Fibroblast of skin of abdomen (primary cell): ENCODE measurements at places on chromosomes 1 and 21.

- no peak for DNase-seq
Observed at GRCh38 chr1:115647507-115647906, 5.7 kb downstream of the VANGL1 start.

- no peak for DNase-seq
Observed at GRCh38 chr1:38210021-38210894, 163.7 kb upstream of the POU3F1 start.

DNA sequence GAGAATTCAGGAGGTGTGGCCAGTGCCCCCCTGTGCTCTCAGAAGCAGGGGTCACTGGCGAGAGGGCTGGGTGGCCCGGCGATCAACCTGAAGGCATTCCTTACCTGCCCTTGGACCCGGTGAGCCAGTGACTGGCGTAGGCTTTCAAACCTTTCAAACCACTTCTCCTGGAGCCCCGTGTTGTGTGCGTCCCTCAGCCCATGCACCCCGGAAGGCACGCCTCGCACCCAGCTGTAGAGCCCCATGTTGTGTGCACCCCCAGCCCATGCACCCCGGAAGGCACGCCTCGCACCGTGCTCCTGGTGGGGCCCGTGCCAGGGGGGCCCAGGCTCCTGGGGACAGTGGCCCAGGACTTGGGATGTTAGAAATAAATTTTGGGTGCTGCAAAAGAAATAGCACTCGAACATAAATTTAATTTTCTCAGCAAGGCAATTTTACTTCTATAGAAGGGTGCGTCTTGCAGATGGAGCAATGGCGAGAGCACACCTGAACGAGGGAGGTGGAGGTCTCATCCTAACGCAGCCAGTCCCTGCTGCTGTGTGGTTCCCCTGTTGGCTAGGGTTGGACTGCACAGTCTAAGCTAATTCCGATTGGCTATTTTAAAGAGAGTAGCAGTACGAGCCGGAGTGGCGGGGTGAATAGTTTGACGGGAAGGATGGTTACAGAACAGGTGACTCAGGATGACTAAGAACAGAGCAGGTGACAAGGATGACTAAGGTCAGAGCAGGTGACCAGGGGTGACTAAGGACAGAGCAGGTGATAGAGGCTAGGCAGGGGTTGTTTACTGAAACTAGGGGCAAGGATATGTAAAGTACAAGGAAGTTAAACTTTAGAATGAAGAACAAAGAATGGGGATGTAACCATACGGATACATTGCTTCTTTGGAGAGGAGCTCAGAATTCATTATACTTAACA lies 47.4 kb downstream of the PRKCZ start:
- DNase-seq = no peak

DNA sequence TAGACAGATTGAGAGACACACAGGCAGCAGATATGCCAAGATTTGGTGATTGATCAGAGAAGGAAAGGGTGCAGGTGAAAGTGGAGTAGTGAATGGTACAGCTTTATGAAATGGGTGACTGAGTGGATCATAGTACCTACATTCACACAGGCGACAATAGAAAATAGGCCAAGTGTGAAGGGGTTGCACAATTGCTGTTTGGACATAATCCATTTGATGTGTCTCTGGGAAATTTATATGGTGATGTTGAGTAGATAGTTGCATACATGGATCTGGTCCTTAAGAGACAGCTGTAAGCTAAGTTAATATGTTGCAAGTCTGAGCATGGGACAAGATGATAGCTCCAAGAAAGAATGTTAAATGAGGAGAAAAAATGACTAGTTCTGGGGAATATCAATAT lies 118.6 kb upstream of the COP1 start:
- no peak for DNase-seq

DNA sequence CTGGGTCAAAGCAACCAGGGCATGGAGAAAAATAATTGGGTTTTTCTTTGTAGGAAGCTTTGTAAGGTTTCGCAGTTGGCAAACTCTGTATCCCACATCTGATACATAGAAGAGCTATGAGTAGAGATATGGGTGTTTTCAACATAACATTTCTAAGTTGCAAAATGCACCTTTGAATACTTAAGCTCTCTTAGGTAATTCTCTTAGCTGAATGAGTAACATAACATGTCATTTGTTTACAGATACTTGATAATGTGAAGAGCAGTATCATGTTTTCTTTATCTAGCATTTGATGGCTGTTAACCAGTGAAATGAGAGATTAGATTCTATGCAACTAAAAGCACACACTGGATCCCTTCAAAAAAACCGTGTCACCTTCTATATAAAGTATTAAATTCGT lies 21.6 kb downstream of the RAVER2 start:
- no peak for DNase-seq

GRCh38 chr21:27564684-27565301 lies 597.9 kb upstream of the ADAMTS5 start:
- peak; percentile 63 for DNase-seq

GRCh38 chr1:191174298-191174697 lies 696.6 kb upstream of the BRINP3 start:
- no peak for DNase-seq

DNA sequence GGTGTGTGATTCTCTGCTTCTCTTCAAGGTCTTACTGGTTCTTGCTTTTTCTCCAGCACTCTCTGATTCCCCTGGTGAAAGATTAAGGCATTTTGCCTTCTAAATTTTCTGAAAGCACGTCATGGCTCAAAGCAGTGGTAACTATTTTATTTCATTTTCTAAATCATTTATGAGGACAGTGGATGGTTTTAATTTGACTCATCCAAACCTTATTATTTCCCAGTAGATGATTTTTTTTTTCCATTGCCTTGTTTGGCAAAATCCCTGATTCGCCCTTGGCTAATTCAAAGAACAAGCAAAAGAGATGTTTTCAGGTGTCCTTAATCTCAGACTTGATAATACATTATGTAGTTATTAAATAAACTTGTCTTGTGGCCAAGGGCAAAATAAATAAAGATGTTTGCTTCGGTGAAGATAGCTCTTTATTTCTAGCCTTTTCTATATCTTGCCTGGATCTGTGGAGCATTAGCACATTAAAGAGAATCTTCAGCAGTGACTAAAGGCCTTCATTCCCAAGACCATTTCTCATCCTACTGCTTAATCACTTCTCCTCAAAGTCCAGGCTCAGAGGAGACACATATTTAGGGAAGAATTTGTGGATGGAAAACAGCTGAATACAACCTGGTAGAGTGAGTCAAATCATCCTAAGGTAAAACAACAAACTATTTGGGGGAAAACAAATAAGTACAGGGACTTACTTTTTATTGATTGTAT lies 359.8 kb downstream of the DUSP10 start:
- peak; percentile 79 for DNase-seq

- DNase-seq = peak; percentile 12
Observed at GRCh38 chr1:234214129-234214910, 158.9 kb upstream of the COA6 start.

DNA sequence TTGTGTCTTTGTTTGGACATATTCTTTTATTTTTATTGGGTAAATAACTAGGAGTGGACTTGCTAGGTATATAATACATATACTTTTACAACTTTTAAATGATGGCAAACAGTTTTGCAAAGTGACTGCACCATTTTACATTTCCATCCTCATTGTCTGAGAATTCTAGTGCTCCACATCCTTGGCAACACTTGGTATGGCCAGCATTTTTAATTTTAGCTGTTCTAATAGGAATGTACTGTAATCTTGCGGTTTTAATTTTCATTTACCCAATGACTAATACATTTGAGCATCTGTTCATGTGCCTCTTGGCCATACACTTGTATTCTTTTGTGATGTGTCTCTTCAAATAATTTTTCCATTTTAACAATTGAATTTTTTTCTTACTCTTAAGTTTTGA lies 37.0 kb upstream of the ATP6V1G3 start:
- peak; percentile 89 for DNase-seq

DNA sequence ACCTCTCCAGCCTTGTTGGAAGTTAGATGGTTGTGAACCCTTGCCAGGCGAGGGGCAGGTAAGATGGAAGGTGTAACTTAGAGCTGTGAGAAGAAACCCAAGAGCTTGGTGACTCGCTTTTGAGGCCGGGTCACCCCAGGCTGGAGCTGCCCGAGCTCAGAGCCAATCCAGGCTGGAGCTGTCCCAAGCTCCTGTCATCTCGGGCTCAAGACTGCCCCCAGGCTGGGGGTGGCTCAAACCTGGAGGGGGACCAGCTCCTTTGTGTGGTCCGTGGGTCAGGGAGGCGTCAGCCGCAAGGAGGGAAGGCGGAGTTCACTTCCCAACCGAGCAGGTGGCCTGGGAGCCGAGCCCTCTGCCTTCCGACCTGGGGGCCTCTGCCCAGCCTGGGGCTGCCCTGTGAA lies 2.0 kb downstream of the HUNK start:
- no peak for DNase-seq

DNA sequence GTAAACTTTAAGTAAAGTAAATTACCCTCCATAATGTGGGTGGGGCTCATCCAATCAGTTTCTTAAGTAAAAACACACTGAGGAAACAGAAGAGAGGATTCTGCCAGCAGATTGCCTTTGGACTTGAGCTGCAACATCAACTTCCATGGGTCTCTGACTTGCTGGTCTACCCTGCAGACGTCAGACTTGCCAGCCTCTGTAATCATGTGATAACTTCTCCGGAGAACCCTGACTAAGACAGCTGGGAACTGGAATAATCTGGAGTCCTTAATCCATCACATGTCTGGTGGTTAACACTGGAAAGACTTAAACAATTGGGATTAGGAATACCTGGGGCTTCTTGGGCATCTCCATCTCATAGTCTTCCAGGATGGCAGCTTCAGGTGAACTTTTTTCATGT lies 13.2 kb upstream of the CEP350 start:
- DNase-seq = no peak

GRCh38 chr1:62735491-62736171 lies 47.4 kb upstream of the DOCK7 start:
- peak; percentile 92 for DNase-seq

DNA sequence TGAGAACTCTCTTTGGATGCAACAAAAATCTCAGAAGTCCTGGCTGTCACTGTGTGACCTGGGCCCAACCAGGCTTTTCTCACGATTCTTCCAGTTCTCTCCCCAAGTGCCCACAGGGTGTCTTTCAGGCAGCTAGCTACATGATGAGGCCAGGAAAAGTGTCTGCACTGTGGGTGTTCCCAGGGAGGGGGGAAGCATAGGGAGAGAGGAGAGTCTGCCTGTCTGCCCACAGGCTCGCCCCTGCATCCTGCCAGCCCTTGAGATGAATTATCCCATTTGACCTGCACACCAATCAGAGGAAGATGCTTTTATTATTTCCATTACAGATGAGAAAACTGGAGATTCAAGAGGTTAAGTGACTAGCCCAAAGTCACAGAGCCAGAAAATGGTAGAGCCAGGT lies 27.8 kb downstream of the FOXO6 start:
- no peak for DNase-seq

DNA sequence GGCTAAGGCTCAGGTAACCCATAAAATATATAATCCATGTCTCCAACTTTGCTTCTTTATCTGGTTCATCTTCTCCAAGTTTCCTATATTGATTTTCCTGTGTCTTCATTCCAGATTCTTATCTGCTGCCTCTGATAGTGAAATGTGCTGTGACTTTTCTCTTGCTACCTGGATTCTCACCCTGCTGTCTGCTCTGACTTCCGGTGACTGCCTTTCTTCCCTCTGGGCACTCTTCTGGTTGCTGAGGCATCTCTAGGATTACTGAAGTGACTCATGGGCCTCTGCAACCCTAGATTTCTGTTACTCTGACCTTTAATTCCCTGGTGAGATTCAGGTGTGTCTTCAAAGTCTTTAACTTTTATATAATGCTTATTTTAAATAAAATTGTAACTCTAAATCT lies 46.9 kb downstream of the GIPC2 start:
- DNase-seq = no peak

DNA sequence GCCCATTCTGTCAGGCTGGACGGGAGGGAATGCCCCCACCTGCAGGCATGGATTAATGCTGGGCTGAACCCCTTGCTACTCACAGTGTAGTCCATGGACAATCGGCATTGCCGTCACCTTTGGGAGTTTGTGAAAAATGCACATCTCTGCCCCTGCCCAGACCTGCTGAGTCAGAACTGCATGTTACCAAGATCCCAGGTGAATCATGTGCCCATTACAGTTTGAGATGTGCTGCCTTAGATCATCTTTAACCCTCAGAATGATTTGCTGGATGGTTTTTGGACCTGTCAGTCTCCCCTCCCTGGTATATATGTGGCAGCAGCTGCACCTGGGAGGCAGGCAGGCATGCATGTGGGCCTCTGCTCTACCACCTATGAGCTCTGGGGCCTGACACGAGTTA lies 15.0 kb downstream of the HTR6 start:
- no peak for DNase-seq

DNA sequence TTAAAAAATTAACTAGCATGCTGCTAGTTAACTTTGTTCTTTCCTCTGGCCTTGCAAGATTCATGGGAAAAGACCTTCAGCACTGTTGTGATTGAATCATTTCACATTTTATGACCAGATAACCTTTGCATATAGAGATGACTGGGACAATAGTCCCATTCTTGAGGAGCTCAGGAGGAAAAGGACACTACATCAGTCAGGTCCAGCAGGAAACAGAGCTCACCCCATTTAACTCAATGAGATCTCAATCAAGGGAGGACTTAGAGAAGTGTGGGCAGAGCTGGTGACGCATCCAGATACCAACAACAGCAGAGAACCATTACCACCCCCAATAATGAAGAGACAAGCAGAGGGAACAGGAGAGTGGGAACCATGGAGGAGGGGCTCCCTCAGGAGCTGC lies 109.4 kb upstream of the GUCA2B start:
- DNase-seq = no peak

- DNase-seq = no peak
Observed at GRCh38 chr1:147562819-147563218, 21.5 kb downstream of the BCL9 start.

DNA sequence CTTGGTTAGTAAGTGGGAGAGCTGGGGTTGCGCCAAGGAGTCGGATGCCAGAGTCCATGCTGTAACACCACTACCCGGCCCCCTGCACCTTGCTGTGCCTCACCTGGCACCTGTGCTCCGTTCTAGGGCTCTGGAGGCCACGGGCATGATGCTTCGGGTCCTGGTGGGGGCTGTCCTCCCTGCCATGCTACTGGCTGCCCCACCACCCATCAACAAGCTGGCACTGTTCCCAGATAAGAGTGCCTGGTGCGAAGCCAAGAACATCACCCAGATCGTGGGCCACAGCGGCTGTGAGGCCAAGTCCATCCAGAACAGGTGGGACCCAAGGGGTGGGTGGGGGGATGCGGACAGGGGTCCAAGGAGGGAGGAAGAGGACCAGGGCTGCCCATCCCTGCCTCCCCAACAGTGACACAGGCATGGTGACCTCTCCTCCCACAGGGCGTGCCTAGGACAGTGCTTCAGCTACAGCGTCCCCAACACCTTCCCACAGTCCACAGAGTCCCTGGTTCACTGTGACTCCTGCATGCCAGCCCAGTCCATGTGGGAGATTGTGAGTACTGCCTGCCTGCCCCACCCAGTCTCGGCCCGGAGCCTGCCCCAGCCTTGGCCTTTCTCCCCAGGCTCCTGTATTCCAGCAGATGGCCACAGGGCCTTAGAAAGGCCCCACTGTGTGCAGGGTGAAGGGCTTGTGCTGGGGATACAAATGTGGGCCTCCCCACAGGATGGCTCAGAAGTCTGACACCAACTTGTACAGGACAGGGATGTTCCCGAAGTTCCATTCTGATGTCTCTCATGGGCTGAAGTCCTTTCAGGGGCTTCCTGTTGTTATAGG lies 9.6 kb upstream of the HTR6 start:
- no peak for DNase-seq
